ENCODE measurements at places on chromosomes 4 and X. TPM values are rescaled to one million over a fixed set of nuclear protein-coding genes. Genes with fewer than 3 reads are reported as not detected.

- no peak for DNase-seq
Measured at GRCh38 chrX:19680580-19680979, 165.3 kb upstream of the MAP3K15 start.

DNA sequence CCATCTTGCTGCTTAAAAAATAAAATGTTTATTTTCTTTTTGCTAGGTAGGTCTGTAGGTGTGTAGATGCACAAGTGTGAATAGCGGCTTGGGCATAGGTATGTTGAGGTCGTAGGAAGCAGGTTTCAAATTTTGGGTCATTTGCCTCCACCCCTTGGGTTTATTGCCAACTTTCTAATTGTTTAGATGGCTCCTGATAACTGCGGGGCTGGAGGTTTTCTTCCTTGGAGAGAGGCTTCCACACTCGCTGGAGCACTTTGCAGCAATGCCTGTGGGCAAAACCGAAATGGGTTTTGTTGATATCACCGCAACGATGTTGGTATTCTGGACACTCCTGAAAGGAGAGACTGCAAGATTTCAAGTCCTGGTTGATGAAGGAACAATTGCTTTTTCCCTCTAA lies 3.9 kb upstream of the POU4F2 start:
- no peak for DNase-seq

DNA sequence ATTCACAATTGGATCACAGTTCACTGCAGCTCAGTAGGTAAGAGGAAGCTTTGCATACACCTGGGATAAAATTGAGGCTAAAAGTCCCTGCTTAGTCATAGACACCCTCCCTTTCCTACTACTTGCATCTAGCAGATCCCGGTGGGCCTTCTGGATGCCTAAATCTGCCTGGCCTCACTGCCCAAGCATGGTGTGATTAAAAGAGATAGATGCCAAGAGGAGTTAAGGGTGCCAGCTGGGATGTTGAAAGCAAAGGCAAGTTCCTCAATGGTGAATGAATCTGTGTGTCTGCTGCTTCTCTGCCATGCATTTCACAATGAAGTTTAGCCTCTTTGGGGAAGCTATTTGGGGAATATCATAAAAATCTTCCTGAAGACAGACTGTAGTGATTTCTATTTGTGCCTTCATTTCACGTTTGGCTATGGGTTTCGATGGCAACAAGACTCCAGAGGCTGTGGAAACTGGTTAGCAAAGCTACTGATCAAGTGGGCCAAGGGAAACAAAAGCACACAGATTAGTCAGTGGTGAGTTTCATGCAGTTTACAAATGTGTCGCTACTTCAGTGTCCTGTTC lies 534.0 kb downstream of the ANKRD50 start:
- no peak for DNase-seq

Gene RHOXF1
- total RNA-seq: not detected

DNA sequence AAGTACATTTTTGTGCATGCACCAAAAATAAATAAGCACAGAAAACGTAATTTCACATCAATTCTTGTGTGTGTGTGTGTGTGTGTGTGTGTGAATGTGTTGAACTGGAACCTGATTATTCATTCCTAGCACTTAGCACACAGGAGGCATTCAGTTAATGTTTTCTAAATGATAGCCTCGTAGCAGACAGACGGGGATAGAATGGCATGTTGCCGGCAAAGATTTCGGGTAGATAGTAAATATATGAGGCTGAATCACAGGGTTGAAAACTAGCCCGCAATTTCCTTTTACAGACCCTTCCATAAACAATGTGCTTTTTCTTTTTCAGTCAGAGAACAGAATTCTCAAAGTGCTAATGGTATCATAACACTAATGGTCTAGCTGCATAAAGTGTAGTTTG lies 13.5 kb downstream of the MAOB start:
- no peak for DNase-seq

DNA sequence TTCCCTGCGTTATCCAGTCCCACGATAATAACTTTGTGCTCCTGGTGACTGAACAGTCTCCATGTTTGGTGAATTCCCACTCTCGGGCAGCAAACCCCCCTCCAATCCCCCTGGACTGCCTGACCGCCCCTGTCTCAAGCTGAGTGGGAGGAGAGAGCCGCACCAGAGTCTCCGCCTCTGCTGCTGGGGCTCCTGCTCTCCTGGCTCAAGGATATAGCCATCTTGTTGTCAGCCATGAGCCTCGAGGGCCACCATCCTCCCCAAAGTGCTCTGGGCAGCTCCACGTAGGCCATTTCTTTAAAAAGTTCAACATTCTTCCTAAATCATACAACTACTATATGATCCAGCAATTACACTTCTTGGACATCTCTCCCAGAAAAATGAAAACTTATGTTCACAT lies 49.3 kb upstream of the PGRMC1 start:
- DNase-seq: no peak

- no peak for DNase-seq
Measured at GRCh38 chr4:7549866-7550265, 115.1 kb upstream of the PSAPL1 start.

- no peak for DNase-seq
Measured at GRCh38 chr4:147587041-147587440, 30.2 kb upstream of the TMEM184C start.

GRCh38 chr4:13640149-13640940 lies 12.8 kb upstream of the BOD1L1 start:
- no peak for DNase-seq

DNA sequence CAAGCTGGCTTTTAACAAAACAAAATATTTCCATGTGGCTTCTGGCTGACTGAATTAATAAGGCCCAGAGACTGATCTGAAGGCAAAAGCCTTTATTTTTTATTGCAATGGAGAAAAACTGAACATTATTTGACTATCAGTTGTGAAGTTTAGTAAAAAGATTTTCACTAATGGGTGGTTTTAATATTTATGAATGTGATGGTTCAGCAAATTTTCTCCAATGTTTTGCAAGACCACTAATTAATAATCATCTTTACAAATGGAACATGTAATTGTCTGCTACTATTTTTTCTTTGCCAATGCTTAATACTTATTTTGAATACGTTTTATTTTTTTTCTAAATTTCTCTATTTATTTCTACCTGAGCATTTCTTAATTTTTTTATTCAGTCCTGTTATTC lies 90.6 kb downstream of the SNCA start:
- no peak for DNase-seq

Gene CXXC4
- total RNA-seq: 1.6 TPM

DNA sequence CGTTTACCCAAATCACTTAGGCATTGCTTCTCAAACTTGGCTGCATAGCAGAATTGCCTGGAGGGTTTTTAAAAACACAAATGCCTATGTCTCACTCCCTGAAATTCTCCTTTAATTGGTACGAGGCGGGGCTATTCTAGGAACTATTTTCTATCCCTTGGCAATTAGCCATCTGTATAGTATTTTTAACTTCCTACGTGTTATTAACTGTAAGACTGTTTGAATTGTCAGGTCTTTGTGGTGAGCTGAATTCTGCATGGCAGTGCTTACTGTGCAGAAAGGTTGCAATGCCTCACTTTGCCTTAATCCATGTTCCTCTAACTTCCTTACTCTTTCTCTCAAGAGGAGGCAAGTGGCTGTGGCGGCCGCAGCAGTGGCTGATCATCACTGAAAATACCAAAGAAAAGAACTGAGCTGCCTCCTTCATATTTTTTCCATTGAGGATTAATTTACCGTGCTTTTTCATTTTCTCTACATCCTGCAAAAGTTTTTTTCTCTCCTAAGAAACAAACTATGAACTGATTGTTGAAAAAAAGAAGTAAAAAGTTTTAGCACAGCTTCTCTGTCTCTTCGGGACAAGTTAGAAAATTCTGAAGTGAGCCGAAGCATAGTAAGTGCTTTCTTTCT lies at the start of gene SHROOM3:
TSS of gene SHROOM3 (plus strand) at position 329 of the 627 bp plus-strand sequence. CDS start 824 bp downstream, outside the sequence.
- DNase-seq: no peak

DNA sequence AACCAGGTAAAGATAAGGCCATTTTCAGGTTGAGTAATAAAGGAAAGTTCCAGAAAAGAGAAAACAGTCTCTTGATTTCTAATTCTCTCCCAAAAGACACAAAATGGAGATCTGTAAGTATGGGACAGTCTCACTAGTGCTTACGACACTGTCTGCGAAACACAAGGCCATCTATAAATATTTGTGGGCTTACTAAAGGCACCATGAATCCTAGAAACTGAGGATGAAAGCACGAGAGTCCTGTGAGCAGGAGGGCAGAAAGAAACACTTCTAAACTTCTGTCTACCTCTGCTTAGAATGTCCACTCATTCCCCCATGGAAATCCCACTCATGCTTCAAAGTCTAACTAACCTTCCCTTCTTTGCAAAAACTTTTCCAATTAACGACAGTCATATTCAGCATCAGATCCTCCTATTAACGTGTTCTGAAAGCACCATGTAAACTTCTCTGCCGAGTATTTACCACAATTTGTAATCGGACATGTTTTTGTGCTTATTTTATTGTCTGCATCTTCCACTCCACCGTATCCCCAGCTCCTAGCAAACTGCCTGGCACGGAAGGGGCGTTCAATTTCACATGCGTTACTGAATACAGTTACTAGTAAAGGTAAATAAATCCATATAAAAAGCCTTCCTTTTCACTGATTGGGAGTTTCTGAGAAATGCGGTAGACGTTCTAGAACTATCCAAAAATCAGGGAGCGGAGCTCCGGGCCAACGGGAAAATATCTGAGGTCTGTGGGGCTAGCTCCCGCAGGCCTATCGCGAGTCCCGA lies 665 bp downstream of the PSMD10 start:
- no peak for DNase-seq

DNA sequence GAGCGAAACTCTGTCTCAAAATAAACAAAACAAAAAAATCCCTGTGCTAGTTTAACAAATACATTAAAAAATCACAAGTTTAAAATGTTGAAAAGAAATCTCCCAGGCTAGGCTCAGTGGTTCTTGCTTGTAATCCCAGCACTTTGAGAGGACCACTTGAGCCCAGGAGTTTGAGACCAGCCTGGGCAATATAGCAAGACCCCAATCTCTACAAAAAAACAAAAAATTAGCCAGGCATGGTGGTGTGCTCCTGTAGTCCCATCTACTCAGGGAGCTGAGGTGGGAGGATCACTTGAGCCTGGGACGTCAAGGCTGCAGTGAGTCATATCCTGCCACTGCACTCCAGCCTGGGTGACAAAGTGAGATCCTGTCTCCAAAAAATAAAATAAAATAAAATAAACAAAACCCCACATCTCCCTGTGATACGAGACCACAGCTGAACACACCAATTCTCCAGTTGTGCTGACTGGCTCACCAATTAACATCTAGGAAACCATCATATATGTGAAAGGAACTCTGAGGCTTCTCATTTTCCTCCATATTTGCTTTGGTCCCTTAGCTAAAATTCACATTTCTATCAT lies 7.3 kb downstream of the RPS4X start:
- no peak for DNase-seq

GRCh38 chrX:32532262-32532661 lies 679.1 kb downstream of the DMD start:
- no peak for DNase-seq

Gene ESX1
- total RNA-seq: not detected

DNA sequence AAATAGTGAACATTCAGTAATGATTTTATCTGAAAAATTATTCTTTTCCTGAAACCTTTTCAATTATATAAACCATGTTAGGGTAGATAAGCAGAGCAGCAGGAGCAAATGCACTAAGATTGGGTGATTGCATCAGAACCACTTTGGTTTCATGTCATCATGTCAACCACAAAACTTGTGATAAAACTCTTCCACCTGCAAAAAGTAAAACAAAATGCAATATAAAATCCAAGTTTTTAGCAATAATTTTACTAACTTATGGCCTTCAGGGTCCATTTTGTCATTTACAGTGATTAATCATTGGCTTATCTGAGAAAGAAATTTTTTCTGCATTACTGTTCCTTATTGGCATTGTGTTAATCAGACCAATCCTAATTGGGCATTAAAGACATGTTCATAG lies 42.4 kb downstream of the NHS start:
- DNase-seq: no peak

DNA sequence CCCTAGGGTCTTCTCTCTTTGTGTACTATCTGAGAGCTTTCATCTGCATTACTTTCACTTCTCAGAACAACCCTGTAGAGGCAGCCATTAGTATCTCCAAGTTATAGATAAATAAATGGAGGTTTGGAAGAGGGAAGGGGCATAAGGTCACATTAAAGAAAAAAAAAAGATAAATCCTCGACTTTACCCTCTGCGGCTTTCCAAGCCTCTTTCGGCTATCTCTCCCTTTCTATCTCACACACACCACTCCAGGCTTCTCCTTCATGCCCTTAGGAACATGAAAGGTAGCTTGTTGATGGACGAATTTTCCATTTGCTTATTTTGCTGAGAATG lies 660 bp upstream of the ARHGEF9 start:
- no peak for DNase-seq

Gene PDZD4
- 2.6 TPM for total RNA-seq

DNA sequence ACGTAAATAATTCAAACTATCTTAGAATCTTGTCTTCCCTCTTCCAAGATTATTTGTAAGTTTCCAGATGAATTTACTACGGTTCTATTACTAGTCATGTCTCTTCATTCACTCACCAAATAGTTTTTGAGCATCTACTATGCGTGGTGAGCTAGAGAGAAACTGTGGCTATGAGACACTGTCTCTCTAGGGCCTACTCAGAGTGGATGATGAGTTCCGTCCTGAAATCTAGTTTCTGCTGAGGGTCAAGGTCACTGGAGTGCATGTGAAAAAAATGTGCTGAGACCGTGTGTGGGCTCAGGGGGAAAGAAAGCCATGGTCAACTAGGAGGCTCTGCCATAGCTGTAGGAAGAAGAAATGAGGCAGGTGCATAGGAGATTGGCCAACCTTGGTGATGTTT lies 320.2 kb upstream of the GATB start:
- DNase-seq: no peak

- DNase-seq: peak; percentile 69
Measured at GRCh38 chr4:20422398-20422797, 170.7 kb downstream of the SLIT2 start.

- no peak for DNase-seq
Measured at GRCh38 chr4:157128395-157128794, 52.4 kb downstream of the GLRB start.

DNA sequence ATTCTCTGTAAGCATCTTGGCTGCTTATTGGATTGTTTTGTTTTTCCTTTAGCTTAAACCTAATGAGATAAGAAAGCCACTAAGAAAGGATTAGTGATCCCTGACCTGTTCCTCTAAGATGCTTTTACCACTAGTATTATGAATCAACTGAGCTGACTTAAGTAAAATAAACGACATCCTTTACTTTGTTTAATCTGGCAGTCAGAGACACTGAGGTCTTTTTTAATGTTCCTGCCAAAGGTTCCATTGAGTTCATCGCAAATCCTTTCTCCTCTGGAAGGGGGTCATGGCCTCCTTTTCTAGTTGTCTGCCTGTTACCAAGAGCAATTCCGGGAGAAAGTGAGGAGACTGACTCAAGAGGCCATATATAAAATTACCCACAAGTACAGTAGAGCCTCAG lies 1038.3 kb upstream of the SLIT2 start:
- no peak for DNase-seq

DNA sequence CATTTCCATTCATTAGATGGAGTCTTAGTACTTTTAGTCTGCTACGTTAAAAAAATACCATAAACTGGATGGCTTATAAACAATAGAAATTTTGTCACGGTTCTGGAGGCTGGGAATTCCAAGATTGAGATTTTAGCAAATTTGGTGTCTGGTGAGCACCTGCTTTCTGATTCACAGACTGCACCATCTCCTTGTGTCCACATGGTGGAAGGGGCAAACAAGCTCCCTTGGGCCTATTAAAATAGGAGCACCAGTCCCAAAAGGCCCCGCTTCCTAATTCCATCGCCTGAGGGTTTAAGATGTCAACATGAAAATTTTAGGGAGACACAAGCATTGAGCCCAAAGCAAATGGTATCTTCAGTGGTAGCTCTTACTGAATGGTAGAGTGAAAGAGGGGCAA lies 120.5 kb upstream of the MAP9 start:
- DNase-seq: no peak

Measured in endothelial cell (in vitro differentiated cells).